ENCODE measurements at places on chromosomes 4 and X. TPM values are rescaled to one million over a fixed set of nuclear protein-coding genes. Genes with fewer than 3 reads are reported as not detected.

DNA sequence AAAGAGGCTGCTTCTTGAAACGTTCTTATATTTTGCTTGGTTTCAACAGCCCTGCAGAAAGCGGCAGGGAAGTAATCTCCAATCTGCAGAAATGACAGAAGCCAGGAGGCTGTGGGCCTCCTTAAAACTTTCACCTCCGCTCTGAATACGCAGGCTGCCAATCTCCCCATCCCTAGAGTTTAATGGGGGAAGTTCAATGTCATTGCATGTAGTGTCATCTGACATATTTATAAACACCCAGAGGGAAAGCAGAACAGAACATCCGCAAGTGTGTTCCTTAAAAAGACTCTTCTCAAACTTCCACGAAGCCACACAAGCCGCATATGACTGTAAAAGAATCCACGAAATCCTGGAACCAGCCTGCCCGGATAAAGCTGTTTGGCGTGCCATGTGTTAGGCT is 148.8 kb upstream of the TBL1X start:
- no peak for DNase-seq

The ATOH1 gene
- not detected for total RNA-seq

- no peak for DNase-seq
These were observed 40.5 kb upstream of the PGRMC2 start for GRCh38 chr4:128328106-128328505.

- no peak for DNase-seq
These were observed 18.4 kb upstream of the RFC1 start for GRCh38 chr4:39384563-39384962.

- DNase-seq, result no peak
These were observed 376.2 kb downstream of the PCDH18 start for GRCh38 chr4:137156054-137156453.

The LRP2BP gene
- 4.9 TPM for total RNA-seq

DNA sequence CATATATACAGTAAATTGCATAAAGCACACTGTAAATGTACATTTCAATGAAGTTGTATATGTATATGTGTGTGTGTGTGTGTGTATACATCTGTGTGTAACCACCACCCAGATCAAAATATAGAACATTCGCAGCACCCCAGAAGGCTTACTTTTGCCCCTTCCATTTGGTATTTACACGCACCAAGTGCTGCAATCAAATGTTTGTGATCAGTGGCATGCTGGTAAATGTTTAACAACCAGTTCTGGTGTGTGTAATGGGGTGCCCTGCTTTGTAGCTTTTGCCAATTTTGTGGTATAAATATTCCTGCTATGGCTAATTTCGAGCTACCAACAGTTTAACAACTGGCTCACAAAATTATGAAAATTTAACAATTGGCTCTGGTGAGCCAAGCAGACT is 101.3 kb downstream of the RTL5 start:
- no peak for DNase-seq

DNA sequence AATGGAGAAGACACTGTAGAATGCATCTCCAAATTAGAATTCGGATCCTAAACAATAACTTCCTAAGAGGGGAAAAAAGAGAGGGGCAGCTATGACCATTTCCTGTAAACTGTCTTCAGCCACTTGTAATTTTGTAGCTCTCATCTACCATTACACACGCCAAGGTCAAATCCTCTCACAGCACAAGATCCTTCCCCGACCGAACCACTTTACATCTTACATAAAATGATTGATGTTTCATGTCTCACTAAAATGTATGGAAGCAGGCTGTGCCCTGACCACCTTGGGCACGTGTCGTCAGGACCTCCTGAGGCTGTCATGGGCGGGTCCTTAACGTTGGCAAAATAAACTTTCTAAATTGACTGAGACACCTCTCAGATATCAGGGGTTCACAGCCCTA is 24.1 kb upstream of the PBDC1 start:
- DNase-seq, result no peak

- DNase-seq, result no peak
These were observed 179.5 kb upstream of the TBL1X start for GRCh38 chrX:9285342-9285771.

The NWD2 gene
- not detected for total RNA-seq

Data from sciatic nerve (tissue), 2 donors.